Activated CD8-positive, alpha-beta memory T cell treated with anti-CD3 and anti-CD28 coated beads, Interleukin-2, amount 10 ng/mL, durations not matched to agents 7 days and 5 days (primary cell): ENCODE measurements at places on chromosomes 13 and 19.
A peak's percentile ranks its signal among the peaks of the same experiment; 100 is the strongest.

DNA sequence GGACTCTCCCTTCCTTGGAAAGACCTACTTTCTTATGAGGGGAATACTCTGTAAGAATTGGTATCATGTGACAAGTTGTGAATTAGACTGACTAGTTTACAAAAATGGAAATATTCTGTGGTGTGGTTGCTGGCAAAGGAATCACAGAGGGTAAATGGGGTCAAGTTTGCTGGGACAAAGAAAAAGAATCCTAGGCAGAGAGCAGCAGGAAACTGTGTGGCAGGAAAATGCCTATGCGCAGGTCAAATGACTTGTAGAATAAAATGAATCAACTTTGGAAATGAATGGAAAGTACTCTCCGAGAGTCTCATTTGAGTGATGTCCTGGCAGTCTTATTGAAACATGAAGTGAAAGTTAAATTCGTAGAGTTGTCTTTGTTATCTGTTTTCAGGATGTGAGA lies 1250.7 kb downstream of the UQCRFS1 start:
- no peak for DNase-seq

DNA sequence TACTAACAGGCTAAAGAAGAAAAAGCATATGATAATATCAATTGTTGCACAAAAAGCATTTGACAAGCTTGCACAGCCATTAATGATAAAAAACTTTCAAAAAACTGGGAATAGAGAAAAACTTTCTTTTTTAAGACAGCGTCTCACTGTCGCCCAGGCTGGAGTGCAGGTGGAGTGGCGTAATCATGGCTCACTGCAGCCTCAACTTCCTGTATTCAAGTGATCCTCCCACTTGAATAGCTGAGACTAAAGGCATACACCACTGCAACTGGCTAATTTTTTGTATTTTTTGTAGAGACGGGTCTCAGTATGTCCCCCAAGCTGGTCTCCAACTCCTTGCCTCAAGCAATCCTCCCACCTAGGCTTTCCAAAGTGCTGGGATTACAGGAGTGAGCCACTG lies 382.8 kb downstream of the TSHZ3 start:
- no peak for DNase-seq

DNA sequence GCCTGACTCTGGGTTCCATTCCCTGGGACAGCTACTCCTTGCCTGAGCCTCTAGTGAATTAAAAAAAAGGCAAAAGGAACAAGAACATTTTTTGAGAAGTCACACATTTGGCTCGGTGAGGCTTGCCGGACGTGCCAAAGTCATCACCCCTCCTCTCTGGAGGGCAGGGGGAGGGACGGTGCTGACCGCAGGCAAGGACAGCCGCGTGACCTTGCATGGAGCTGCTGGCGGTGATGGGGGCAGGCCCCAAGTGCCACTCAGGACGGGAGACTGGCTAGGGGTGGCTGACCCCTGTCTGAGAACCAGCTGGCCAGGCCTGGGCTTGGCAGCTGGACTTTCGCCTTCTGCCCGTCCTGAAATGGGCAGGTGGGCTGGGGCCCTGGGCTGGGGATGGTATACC lies 26.4 kb downstream of the MAP2K2 start:
- DNase-seq = no peak

DNA sequence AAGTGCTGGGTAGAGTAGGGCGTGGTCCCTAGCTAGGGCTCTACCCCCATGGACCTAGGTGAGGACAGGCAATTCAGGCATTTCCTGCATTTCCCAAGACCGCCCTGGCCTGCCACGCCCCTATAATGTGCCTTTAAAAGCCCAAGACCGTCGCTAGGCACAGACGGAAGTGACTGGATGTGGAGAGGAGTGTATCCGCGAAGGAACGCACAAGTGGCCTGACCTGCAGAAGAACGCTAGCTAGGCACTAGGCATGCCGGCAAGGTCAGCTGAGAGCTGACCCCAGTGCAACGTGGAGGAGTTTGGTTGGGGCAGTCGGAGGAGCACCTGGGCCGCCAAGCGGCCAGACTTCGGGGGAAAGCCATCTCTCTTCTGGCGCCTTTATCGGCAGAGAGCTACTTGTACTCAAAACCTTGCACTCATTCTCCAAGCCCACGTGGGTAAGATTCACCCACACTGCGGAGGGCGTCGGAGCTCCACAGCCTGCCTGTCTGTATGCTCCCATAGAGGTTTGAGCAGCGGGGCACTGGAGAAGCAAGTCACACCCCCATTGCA lies 370.0 kb downstream of the FGF9 start:
- DNase-seq = no peak

GRCh38 chr13:105177265-105177900 lies 1358.1 kb downstream of the EFNB2 start:
- DNase-seq = no peak

DNA sequence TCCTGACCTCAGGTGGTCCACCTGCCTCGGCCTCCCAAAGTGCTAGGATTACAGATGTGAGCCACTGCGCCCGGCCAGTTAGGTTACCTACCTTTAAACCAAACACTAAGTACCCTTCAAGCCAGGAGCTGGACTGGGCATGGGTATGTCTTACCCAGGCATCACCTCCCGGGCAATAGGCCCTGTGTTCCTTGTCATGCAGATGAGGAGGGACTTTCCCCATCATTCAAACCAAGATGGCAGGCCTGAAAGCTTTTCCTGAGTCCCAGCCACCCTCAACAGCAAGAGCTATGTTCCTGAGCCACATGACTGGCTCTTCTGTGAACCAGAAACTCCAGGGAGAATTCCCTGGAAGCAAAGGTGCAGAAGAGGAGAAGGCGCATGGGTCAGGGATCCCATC lies 9.5 kb downstream of the RAB8A start:
- DNase-seq = no peak

DNA sequence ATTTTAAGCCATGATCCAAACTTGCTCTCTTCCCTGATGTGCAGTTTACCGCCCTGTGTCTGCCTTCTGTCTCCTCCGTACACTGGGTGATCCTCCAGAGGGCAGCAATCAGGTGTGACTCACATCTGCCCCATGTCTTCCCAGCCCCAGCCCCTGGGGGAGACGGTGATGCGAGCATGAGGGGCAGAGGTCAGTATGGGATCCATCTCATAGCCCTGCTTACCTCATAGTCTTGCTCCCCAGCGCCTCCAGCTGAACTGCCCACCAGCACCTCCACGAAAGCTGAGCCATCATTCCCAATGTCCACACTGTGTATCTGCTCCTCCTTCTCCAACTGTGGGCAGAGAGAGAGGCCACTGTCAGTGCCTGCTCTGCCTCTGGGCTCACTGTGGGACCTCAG lies 14.6 kb downstream of the XRCC1 start:
- no peak for DNase-seq

- no peak for DNase-seq
These were observed 105.0 kb downstream of the DGKH start for GRCh38 chr13:42153199-42154113.

GRCh38 chr13:50969691-50970090 lies 60.1 kb downstream of the RNASEH2B start:
- DNase-seq = peak; percentile 73

- no peak for DNase-seq
These were observed 27.0 kb downstream of the ARID3A start for GRCh38 chr19:952680-953444.

GRCh38 chr19:35417713-35418534 lies 30.1 kb upstream of the FFAR2 start:
- no peak for DNase-seq

- DNase-seq = no peak
These were observed 609 bp upstream of the ZSCAN18 start for GRCh38 chr19:58098682-58098998.
